ENCODE measurements at places on chromosomes 2 and 18.

DNA sequence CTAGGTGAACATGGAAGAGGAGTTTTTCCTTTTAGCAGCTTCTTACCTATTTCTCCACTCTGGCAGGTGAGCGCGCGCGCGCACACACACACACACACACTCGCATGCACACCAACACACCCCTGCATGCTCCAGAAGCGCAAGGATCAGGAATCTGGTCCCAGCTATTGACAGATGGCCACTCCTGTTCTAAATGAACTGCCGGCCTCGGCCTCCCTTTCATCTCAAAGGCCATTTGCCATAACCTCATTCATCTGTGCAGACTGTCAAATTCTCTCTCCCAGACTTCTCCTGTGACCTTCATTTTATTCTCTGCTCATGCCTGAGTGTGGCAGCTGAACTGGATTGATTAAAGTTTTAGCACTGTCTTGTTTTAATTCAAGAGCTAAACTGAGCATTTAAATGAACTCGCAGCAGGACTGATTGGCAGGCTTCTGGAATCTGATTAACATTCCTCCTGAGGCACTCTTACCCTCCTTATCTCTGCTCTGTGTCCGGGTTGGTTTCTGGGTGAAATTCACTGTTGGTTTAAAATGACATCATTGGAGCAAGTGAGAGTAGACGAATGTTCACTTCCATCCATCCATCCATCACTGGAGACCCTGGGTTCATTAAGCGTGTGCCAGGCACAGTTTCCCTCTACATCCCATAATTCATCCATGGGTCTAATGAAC is 58.8 kb downstream of the FECH start:
- DNase-seq: no peak

DNA sequence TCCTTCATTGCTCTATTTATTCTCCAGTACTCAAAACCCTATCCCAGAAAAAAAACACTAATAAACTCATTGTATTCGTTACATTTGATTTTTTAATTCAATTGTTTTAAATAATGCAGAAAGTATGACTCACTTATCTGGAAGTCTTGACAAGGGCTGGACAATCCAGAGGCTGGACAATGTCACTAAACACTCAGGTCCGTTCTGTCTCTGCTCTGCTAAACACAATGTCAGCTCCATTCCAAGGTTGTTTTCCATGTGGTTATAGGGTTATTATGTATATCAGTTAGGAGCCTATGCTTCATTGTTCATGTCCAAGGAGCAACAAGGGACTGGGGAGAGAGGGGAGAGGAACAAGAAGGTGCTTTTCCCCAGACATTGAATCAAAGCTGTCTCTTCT is 125.5 kb downstream of the IRS1 start:
- no peak for DNase-seq

DNA sequence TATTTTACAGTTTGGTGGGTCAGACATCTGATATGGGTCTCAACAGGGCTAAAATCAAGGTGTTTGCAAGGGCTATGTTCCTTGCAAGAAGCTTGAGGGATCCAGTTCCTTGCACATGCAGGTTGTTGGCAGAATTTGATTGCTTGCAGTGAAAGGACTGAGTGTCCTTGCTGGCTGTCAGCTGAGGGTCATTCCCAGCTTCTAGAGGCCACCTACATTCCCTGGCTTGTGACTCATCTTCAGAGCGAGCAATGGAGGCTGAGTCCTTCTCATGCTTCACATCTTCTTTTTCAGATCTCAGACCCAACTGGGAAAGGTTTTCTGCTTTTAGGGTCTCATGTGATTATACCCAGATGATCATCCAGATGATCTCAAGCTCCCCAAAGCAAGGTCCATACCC is 12.4 kb downstream of the MEX3C start:
- DNase-seq: no peak

DNA sequence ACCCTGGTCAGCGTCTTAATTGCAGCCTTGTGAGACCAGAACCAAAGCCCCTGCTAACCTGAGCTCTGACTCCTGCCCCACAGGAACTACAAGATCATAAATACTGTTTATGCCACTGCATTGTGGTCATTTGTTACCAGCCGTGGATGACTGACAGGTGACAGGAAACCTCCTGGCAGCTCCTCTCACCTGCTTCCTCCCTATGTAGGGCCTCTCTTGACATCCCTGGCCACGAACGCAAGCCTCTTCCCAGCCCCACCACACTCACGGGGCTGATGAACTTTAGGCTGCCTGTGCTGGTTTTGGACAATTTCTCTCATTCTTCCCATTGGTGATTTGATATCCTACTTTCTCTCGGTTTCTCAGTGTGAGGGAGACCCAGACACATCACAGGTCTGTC is 357.2 kb upstream of the MYT1L start:
- DNase-seq: no peak

GRCh38 chr2:162067596-162067995 is 6.4 kb downstream of the DPP4 start:
- no peak for DNase-seq

Measured in NCI-H1105 (cell line).